ENCODE measurements at places on chromosomes 12 and 14.

DNA sequence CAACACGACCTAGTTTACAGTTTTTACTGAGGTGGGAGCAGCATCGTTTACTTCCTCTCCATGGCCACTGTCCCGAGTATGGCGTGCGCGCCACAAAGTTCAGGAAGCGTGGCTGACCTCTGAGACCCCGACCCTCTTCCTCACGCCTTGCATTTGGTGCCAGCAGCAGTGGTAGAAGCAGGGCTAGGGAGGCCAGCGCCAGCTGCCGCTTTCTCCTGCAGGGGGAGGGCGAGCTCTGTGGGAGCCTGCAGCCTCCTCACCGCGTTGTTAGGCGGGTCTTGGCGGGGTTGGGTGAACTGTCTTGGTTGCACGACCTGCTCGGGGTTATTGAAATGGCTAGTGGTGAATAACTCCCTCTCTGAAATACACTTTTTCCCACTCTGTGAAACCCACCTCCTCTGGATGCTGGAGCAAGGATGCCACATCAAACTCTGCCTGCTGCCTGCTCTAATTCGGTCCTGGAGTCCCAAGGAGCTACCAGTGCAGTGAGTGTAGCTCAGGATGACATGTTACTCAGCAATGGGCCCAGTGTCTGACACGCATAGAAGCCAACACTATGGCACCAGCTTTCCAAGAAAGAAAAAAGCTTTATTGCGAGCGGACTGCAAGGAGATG, 22.3 kb upstream of the TDRD9 start:
- DNase-seq = no peak

DNA sequence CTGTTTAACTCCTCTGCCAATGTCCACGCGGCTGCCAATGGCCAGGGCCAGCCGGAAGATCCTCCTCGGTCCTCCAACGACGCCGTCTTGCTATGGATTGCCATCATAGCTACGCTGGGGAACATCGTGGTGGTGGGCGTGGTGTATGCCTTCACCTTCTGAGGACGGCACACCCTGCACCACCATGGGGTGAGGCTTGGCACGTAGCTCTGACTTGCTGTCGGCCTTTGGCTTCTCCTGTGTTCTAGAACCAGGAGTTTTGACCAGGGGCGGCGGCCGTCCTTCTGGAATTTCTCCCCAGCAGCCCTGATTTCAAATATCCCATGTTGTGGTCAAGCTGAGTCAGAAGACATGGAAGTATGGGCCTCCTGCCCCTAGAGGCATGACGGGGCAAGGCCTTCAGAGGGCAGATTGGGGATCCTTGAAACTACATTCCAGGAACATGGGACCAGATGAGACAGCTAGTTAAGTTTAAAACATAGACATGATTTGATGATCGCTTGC, 47.5 kb downstream of the C14orf132 start:
- DNase-seq = no peak

DNA sequence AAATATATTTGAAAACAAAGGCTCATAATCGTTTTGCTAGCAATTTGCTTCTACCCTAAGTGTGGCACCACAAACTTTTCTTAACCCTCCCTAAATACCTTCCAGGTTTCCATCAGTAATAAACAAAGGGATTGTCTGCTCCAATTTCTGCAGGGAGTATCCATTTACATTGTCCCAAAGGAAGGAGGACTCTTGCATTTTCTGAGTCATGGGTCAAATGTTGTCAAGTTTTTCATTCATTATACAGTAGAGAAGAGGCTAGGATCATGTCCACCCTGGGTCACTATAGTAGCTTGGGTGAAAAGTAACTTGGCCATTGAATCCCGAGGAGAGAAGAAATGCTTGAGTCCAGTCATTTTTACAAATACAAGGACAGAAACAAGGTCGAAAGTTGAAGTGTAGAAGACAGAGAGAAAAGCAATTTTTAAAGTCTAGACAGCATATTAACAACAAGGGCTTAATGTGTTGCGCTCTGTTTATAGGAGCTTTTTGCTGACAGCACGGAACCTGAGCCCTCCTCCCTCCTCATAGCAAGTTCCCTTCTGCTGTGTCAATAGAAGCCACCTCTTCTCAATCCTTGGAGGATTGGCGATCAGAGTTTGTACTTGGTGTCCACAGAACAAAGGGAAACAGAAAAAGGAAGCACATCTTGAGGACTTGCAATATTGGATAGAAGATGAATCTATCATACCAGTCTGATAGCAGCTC, 53.1 kb downstream of the TMEM30B start:
- no peak for DNase-seq

GRCh38 chr14:100818221-100818699, 7.7 kb upstream of the MEG3 start:
- no peak for DNase-seq

- DNase-seq = no peak
Observed at GRCh38 chr14:90628825-90629224, 187.4 kb downstream of the TTC7B start.

DNA sequence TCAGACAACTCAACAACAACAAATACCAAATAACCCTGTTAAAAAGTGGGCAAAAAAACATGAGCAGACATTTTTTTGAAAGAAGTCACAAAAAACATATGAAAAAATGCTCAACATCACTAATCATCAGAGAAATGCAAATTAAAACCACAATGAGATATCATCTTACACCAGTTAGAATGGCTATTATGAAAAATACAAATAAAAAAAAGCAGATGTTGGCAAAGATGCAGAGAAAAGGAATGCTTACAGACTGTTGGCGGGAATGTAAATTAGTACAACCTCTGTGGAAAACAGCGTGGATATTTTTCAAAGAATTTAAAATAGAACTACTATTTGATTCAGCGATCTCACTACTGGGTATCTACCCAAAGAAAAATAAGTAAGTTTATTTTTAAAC, 114.0 kb downstream of the SLC38A4 start:
- no peak for DNase-seq

GRCh38 chr12:123910761-123911193, 61.9 kb downstream of the CCDC92 start:
- no peak for DNase-seq
